ENCODE measurements at places on chromosomes 7 and 10. TPM values are rescaled to one million over a fixed set of nuclear protein-coding genes. Genes with fewer than 3 reads are reported as not detected.

OR13A1 gene
- 0.85 TPM for total RNA-seq

BRAF gene
- 62.2 TPM for total RNA-seq

POLR2J2 gene
- total RNA-seq: 3.4 TPM

DNA sequence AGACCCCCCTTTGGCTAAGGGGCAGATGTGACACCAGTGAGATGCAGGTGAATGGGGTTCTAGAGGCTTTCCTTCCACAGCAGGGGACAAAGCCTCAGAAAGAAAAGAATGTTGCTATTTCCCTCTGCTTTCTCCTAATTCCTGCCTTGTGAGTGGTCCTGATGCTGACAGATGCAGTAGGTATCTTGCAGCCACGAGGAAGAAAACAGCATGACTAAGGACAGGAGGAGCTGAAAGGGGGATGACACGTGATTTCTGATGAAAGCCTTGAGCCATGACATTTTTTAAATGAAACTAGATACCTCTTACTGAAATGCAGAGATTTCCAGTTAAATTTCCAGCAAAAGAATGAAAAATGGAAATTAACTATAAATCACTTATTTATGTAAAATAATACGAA lies 92.4 kb downstream of the C1GALT1 start:
- no peak for DNase-seq

DNA sequence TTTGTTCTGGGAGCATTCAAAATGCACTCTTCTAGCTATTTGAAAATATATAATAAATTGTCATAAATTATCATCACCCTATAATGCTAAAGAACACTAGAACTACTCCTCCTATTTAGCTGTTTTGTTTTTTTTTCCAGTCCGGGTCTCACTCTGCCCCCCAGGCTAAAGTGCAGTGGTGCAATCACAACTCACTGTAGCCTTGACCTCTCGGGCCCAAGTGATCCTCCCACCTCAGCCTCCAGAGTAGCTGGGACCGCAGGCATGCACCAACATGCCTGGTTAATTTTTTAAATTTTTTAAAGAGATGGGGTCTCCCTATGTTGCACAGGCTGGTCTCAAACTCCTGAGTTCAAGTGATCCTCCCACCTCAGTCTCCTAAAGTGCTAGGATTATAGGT lies 41.1 kb upstream of the MTPAP start:
- DNase-seq: no peak

GRCh38 chr7:1662767-1663166 lies 7.3 kb upstream of the ELFN1 start:
- no peak for DNase-seq

DNA sequence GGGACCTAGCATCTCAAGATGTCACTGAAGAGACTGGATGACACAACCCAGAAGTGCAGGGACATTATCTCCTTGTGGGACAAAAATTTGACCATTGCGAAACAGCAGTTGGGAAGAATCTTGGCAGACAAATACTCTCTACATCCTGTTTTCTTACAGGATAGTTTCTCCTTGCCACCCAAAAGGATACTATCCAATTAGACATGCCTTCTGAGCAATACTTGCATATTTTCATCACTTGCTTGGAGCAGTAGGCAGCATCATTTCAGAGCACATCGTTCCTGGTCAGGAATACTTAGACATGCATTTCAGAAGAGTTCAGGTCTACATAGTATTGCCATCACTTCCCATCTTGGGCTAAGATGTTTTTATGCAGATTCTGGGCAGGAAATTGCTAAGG lies 56.8 kb downstream of the FAS start:
- no peak for DNase-seq

DNA sequence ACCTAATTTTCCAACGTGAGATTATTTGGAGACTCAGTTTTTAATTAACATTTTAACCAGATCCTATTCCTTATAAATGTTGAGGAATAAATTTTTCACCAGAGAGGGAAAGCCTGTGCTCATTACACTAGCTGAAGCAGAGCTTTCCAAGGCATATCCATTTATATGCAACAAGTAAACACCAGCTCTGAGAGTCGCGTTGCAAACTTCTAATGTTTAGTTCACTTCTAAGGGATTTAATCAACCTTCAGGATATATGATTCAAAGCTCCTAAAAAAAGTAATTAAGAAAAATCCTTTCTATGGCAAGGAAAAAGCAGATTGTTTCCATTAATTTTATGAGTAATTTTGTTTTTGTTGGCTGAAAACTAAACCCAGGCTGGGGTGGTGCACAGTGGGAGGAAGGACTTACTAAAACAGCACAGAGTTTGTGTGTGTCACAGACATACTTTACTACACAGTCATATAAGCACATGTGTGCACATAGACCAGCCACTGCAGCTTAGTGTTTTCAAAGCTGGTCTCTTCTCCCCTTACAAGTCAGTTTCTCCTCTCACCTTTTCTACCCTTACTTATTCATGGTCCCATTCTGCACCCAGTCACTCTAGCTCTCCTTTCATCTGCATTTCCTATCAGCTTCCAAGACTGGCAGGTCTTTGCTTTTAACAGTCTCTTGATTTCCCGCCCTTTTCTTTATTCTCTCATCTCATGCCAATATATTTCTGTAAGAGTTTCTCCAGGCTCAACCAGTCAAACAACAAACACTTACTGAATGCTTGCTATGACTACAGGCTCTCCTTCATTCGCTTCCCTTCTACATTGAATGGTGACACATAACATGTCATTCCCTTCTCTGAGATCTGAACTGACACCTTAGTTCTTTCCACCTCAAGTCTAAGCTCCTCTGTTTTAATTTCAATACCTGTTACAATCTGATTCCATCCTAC lies 81.1 kb upstream of the FZD1 start:
- DNase-seq: no peak

DNA sequence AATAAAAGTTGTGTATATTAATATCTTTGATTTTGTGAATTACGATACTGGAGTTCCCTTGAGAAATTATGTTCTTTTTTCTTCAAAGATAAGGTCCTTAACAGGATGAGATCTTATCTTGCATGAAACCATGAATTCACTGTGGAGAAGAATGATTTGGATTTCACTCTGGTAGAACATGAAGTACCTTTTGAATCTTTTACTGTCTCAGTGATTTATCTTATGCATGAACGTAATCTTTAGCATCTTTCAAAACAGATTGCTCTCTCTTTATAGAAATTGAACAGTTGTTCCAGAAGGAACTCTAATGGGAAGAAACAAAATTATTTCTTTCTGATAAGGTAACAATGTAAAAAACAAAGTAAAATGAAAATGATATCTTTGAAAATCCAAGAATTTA lies 11.0 kb upstream of the ZNF438 start:
- no peak for DNase-seq

DNA sequence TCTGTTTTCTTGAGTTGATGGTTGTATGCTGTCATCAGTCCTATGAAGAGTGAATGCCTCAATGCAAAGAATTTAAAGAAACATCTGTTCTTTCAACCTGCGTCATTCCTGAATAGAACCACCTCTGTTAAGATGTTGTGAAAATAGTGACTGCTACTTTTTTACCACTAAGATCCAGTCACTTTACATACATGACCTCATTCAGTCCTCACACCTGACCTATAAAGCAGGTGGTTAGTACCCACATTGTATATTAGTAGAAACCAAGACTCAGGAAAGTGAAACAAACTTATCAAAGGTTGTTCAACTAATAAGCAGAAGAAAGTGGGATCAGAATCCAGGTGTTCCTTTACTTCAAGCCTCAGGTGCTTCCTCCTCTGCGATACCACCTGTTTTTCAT lies 64.8 kb downstream of the ITGB8 start:
- no peak for DNase-seq

GRCh38 chr10:30705101-30705624 lies 75.6 kb upstream of the LYZL2 start:
- no peak for DNase-seq

DNA sequence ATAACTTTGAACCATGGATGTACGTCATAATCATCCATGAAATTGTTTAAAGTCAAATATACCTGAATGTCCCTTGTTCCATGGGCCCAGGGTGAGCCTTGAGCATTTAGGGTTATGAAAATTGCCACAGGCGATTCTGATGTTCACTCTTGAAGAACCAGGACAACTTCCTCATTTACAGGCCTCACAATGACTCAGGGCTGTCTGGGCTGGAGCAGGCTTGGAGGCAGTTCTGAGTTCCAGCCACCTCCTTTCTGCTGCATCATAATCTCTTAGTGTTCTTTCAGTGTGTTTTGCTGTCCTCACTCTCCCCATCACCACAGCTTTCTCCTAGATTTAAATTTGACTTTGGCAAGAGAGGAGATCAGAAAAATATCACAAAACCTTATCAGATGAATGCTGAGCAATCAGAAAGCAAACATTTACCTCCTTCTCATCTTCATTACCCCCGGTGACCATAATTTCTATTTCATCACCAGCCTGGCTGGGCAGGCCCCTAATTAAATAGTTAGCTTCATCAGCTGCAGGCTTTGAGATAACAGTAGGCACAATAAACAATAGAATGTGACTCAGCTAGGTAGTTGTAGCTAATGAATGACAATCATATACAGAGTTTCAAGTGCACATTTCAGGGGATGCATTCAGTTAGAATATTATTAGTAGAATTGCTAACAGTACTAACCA lies 571.0 kb downstream of the SH2D4B start:
- no peak for DNase-seq

- DNase-seq: no peak
Measured at GRCh38 chr7:69603937-69604494, 5.7 kb downstream of the AUTS2 start.

DNA sequence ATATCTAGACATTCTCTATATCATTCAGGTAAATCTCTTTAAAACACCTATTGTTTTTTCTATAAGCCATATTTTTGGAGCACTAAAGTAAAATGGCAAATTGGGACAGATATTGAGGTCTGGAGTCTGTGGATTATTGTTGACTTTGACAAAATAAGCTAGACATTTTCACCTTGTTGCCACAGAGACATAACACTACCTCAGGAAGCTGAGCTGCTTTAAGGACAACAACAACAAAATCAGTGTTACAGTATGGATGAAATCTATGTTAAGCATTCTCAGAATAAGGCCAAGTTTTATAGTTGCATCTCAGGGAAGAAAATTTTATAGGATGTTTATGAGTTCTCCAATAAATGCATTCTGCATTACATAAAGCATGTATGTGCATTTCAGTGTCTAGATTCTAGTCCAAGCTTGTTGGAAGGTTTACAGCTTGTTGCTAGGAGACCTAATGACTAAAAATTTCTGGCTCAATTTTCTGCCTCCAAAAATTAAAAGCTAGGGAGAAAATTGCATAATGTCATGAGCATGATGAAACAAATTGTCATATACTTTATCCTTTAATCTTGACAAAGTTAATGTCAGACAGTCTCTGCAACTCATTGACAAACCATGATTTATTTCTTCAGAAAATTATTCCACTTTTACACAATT lies 18.3 kb downstream of the LIPM start:
- DNase-seq: no peak

DNA sequence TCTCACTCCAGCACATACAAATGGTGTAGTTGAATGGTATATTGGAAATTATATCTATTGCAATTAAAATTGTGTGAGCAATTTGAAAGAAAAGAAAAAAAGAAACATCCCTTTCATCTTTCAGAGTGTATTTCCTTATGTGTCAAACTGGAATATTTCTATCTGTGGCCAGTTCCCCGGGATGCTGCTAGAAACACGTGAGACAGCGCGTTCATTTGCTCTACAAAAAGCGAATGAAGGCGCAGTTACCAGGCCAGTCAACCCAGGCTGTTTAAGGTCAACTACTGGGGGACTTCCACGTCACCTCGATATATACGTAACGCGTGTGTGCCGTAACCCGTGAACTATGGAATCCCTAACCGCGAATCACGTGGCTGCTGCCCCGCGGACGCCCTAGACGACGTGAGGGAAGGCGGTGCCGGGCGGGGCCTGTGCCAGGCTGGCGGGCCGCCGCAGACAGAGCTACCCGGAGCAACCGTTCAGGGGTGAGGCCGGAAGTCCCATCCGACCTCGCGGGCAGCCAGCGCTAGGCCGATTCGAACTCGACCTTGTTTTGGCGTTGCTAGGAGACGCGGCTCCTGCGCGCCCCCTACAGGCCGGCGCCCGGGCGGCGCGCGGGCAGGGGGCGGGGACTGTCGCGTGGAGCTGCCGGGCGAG lies 1.1 kb upstream of the ARL4A start:
- DNase-seq: peak; percentile 69

DNA sequence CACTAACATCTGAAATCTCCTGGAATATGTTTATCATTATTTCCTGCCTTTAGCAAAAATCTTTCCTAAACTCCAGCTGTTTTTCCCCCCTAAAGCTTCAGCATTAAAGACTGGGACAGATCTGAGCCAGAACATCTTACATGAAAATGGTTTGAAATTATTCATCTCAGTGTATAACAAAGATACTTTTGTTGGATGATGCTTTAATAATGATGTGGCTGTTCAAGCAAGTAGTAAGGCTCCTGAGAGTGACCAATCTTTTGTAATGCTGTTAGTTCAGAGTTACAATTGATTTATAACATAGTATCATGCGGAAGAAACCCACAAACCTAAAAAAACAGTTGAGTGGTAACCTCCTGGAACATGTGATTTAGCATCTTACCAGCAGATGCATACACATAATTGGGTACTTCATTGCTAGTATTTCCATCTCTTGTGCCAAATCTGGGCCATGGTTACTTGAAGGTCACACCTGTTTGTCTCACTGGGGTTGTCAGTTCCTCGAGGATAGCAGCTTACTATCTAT lies 1.5 kb downstream of the BZW2 start:
- no peak for DNase-seq

DNA sequence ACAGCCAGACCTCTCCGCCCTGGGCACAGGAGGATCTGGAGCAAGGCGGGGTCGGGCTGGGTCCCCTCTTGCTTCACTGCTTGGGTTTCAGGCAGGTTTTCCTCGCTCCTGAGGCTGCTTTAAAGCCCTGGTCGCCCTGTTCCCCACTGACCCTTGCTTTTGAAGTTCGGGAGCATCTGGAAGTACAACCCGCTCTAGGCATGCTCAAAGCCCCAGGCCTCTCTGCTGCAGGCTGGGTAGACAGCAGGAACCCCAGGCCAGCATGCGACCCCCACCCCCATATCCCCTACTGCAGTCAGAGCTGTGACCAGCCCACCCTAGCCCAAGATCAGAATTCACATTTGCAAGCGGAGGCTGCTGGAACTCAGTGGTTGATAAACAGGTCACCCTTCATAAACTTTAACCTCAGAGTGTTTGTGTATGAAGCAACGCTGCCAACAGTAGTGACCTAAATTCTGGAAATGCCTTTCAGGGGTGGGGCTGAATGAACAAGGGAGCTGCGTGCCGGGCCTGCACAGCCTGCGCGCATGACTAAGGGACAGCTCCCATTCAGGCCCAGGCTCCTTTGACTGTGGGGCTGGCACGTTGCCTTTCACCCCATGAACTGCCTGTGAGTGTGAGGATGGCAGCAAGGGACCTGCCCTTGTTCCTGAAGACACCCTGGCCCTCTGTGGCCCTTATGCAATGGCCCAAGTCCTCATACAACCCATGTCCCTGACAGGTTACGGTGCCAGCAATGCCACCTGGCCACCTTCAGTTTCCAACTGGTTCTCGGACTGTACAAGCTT lies 52.5 kb downstream of the PROSER2 start:
- DNase-seq: peak; percentile 9

SLC13A4 gene
- 2.1 TPM for total RNA-seq

RAMP3 gene
- total RNA-seq: 76.5 TPM

TDRD1 gene
- not detected for total RNA-seq

AKR1C1 gene
- total RNA-seq: 91.5 TPM

- DNase-seq: no peak
Measured at GRCh38 chr10:129517680-129518057, 50.6 kb downstream of the MGMT start.

GRCh38 chr10:70053218-70053840 lies 683 bp downstream of the MACROH2A2 start:
- no peak for DNase-seq

FRAT1 gene
- 11.6 TPM for total RNA-seq

- DNase-seq: no peak
Measured at GRCh38 chr7:22361795-22362194, 4.8 kb upstream of the RAPGEF5 start.

- no peak for DNase-seq
Measured at GRCh38 chr10:123781956-123782500, 109.6 kb downstream of the CPXM2 start.

SEM1 gene
- total RNA-seq: 11.1 TPM

All from thoracic aorta (tissue), 2 donors.